Progenitor cell of endocrine pancreas (in vitro differentiated cells): ENCODE measurements at places on chromosomes 16 and 17. TPM values are rescaled to one million over a fixed set of nuclear protein-coding genes. Genes with fewer than 3 reads are reported as not detected.

The GP2 gene
- 13.4 and 17.8 TPM in 2 replicates for total RNA-seq

The PIRT gene
- not detected in 2 replicates for total RNA-seq

The EFTUD2 gene
- 127 and 133 TPM in 2 replicates for total RNA-seq

The CRHR1 gene
- not detected in 2 replicates for total RNA-seq

The EXOC3L1 gene
- total RNA-seq, result not detected in 2 replicates

The TNFRSF17 gene
- total RNA-seq, result not detected in 2 replicates

The HBQ1 gene
- 0.60 and 0.84 TPM in 2 replicates for total RNA-seq

- peaks cover 23% of the 10 kb centered on the region for H3K4me1 ChIP-seq
- DNase-seq, result no peak
- peaks cover 2% of the 10 kb centered on the region for H3K36me3 ChIP-seq
- H3K27ac ChIP-seq, result peak overlapping the region; percentile 98
- H3K4me3 ChIP-seq, result peak overlapping the region; percentile 96
- no peaks in the 10 kb centered on the region for H3K27me3 ChIP-seq
Measured at GRCh38 chr17:47894498-47895346, 1.3 kb upstream of the SP2 start.

DNA sequence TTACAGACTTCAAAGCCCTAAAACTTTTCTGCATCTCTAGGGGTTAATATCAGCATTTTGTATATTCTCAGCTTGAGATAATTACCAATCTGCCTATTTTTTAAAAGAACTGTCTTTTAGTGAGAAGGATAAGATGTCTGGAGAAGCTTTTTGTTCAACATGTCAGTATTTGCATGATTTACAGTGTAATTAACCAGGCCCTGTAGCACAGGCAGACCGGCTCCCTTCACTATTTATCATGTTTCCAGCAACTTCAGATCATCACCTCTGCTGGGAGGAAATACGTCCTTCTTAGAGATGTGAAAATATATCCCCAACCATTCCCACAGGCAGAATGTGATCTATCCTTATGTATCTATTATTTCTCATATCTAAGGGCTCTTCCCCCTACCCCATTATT, 8.6 kb upstream of the DDX52 start:
- H3K4me1 ChIP-seq, result peaks cover 23% of the 10 kb centered on the region
- no peaks in the 10 kb centered on the region for H3K36me3 ChIP-seq
- H3K27me3 ChIP-seq, result no peaks in the 10 kb centered on the region
- H3K27ac ChIP-seq, result no peak overlapping the region

DNA sequence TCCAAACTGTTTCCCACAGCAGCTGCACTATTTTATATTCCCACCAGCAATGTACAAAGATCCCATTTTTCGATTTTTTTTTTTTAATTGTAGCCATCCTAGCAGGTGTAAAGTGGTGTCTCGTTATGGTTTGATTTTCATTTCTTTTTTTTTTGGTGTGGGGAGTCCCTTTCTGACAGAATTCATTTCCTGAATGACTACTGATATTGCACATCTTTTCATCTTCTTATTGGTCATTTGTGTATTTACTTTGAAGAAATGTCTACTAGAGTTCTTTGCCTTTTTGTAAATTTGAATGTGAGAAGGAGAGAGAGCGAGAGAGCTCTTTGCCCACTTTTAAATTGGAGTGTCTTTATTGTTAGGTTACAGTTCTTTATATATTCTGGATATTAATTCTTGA, 14.0 kb downstream of the CYB5B start:
- no peak for DNase-seq
- peaks cover 13% of the 10 kb centered on the region for H3K4me1 ChIP-seq
- H3K4me3 ChIP-seq, result no peak overlapping the region
- H3K27me3 ChIP-seq, result no peaks in the 10 kb centered on the region

- DNase-seq, result no peak
- no peak overlapping the region for H3K27ac ChIP-seq
- peak overlapping the region; percentile 84 for H3K4me3 ChIP-seq
- H3K4me1 ChIP-seq, result peaks cover 8% of the 10 kb centered on the region
Measured at GRCh38 chr17:80220736-80221215, 549 bp downstream of the SLC26A11 start.

DNA sequence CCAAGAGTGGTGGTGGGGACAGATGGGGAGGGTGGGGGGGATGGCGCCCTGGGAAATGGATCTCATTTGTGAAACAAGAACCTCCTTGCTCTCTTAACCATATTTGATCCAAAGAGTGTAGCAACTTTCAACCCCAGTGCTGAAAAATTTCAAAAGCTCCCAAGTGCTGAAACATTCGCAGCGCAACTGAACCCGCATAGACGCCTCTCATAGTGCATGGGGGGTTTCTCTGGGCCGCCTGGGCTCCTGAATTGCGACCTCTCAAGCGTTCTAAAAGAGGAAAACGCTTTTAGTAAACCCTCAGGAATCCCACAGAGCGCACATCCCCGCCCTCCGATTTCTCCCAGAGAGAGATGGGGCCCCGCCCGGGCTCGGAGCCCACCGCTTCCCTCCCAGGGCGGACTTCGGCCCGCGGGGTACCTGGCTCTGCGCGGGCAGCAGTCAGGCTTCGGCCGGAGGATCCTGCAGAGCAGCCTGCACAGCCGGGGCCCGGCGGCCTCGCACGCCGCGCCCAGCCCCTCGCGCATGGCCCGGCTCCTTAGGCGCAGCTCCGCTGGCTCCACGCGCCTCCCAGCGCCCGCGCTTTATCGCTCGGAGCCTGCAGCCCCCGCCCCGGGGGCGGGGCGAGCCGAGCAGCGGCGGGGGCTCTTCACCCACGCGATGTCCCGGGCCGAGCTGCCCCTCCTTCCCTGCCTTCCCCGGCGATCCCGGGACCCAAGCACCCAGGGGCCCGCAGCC, 7.0 kb downstream of the NOS2 start:
- peak; percentile 13 for DNase-seq
- peaks cover 61% of the 10 kb centered on the region for H3K27me3 ChIP-seq
- H3K4me1 ChIP-seq, result peaks cover 6% of the 10 kb centered on the region
- H3K27ac ChIP-seq, result no peak overlapping the region

DNA sequence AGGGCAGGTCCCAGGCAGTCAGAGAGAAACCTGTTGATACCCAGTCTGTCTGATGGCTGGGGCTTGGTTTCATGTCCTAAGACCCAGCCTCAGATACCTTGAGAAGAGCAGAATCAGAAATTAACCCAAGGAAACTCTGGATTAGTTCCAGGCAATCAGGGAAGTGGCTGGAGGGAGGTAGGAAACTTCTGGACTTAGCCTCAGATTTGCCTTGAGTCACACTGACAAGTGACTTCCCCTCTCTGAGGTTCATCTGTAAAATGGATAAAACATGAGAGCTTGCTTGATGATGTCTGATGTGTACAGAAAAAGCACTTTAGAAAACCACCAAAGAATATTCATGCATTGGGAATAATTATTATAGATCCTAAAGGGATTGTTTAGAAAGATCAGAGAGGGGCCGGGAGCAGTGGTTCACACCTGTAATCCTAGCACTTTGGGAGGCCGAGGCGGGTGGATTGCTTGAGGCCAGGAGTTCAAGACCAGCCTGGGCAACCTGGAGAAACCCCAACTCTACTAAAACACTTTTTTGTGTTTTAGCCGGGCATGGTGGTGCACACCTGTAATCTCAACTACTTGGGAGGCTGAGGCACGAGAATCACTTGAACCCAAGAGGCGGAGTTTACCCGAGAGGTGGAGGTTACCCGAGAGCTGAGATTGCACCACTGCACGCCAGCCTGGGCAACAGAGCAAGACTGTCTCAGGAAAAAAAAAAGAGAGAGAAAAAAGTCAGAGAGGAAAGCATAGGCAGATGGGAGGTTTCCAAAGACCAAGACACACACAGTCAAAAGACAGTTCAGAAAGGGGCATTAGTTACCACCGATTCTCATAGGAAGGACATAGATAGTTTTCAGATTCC, 3.8 kb downstream of the CIITA start:
- H3K36me3 ChIP-seq, result no peaks in the 10 kb centered on the region
- no peak for DNase-seq
- H3K4me1 ChIP-seq, result no peaks in the 10 kb centered on the region
- H3K4me3 ChIP-seq, result no peak overlapping the region
- no peak overlapping the region for H3K27ac ChIP-seq
- H3K27me3 ChIP-seq, result peaks cover 42% of the 10 kb centered on the region

DNA sequence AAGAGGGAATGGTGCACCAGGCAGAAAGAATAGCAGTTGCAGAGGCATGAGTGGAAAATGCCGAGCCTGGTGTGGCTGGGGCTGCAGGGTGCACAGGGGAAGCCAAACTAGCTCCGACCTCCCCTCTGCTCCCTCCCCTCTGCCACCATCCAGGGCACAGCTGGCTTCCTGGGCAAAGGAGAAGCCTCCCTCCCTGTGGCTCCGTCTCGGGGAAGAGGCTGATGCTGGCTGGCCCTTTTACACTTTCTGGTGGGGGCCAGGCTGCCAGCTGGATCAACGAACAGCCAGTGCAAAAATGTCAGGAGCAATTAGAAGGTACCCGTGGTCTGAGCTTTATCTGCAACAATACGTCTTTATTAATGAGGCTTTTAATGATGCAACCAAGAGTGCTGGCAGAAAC, 37.1 kb upstream of the KCNJ12 start:
- H3K4me3 ChIP-seq, result no peak overlapping the region
- no peaks in the 10 kb centered on the region for H3K27me3 ChIP-seq
- no peak overlapping the region for H3K27ac ChIP-seq
- H3K36me3 ChIP-seq, result no peaks in the 10 kb centered on the region

GRCh38 chr17:67862614-67863217, 37.4 kb downstream of the BPTF start:
- peaks cover 10% of the 10 kb centered on the region for H3K36me3 ChIP-seq
- H3K4me3 ChIP-seq, result no peak overlapping the region
- peak overlapping the region; percentile 27 for H3K27ac ChIP-seq
- peaks cover 5% of the 10 kb centered on the region for H3K4me1 ChIP-seq
- DNase-seq, result no peak

GRCh38 chr16:59913666-59914065, 1179.5 kb upstream of the GOT2 start:
- no peak overlapping the region for H3K4me3 ChIP-seq
- H3K27ac ChIP-seq, result no peak overlapping the region
- H3K27me3 ChIP-seq, result no peaks in the 10 kb centered on the region
- H3K36me3 ChIP-seq, result no peaks in the 10 kb centered on the region
- DNase-seq, result no peak
- peaks cover 5% of the 10 kb centered on the region for H3K4me1 ChIP-seq

DNA sequence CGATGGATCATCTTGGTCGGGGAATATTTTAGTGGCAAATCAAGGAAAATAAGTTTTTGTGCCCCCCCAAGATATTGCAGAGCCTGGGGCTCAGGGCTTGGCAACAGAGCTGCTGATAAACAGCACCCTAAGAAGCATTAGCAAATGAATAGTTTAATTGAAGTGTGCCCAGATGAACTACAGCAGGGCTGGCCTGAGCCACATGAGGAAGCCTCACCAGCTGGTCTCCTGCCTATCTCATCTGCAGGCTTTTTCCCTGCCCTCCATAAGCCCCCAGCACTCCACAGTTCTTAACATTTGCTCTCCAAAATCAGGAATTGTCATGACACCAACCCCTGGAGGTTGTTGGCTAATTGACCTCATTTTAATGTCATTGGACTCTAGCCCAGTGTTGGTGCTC, 480.2 kb downstream of the HS3ST3B1 start:
- peaks cover 28% of the 10 kb centered on the region for H3K27me3 ChIP-seq
- peaks cover 18% of the 10 kb centered on the region for H3K4me1 ChIP-seq
- H3K27ac ChIP-seq, result no peak overlapping the region
- no peaks in the 10 kb centered on the region for H3K36me3 ChIP-seq
- no peak for DNase-seq

DNA sequence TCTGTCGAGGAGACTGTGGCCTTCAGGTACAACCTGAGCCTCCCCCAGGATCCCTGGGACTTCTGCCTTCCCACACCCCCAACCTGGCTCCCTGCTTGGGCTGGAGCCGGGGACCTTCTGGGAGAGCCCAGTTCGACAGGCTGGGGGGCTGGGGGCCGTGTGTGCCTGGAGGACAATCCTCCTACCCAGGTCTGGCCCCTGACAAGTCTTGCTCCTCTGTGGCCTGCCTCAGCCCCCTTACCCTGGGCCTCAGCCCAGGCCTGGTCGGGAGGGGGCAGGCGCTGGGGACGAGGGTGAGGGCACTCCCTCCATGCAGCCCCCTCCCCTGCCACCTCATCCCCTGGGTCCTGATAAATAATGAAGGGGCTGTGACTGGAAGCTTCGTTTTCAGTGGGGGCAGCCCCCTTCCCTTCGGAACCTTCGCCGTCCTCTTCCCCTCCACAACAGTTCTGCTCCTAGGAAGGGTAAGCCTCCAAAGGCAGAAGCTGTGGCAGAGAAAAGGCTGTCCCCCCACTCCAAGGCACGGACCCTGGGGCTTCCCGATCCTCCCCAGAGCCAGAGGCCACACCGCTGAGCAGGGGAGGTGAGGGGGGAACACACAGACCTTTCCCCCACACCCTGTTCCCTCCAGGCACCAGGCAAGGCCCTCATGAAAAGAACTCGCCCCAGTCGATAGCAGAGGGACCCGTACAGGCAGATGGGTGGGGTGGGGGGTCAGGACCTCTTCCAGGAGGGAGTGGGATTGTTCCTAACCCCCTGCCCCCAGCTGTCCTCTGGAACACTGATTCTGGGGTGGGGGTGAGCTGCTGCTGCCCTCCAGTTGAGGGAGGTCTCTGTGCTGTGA, 5.0 kb upstream of the BAHCC1 start:
- no peak overlapping the region for H3K27ac ChIP-seq
- peak overlapping the region; percentile 21 for H3K4me3 ChIP-seq
- H3K27me3 ChIP-seq, result peaks cover under 1% of the 10 kb centered on the region
- H3K4me1 ChIP-seq, result peaks cover 45% of the 10 kb centered on the region

DNA sequence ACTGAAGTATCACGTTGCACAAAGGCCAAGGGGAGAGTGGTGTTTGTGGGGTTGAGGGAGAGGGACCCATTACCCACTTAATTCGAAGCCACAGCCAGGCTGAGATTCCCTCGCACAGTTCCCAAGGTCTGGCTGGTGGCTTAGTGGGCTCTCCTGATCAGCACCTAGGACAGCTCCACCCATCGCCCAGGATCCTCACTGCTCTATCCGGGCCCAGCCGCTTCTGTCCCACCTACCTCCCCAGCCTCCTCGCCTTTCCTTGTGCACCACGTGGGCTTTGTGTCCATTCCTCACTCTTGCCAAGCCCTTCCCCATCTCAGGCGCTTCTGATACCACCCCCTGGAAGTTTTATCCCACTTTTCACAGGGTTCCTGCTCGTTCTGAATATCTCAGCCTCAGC, 163.5 kb downstream of the CCT6B start:
- no peaks in the 10 kb centered on the region for H3K36me3 ChIP-seq
- H3K4me3 ChIP-seq, result no peak overlapping the region
- DNase-seq, result peak; percentile 66
- H3K27me3 ChIP-seq, result peaks cover 27% of the 10 kb centered on the region
- no peak overlapping the region for H3K27ac ChIP-seq

- no peak for DNase-seq
- peak overlapping the region; percentile 93 for H3K27ac ChIP-seq
- H3K4me1 ChIP-seq, result peaks cover 28% of the 10 kb centered on the region
- no peaks in the 10 kb centered on the region for H3K27me3 ChIP-seq
Measured at GRCh38 chr17:74442291-74442669, 10.4 kb downstream of the GPRC5C start.

GRCh38 chr17:72671016-72671415, 421.5 kb downstream of the SLC39A11 start:
- no peak overlapping the region for H3K27ac ChIP-seq
- H3K27me3 ChIP-seq, result no peaks in the 10 kb centered on the region
